ENCODE measurements at places on chromosomes 16 and 17.

DNA sequence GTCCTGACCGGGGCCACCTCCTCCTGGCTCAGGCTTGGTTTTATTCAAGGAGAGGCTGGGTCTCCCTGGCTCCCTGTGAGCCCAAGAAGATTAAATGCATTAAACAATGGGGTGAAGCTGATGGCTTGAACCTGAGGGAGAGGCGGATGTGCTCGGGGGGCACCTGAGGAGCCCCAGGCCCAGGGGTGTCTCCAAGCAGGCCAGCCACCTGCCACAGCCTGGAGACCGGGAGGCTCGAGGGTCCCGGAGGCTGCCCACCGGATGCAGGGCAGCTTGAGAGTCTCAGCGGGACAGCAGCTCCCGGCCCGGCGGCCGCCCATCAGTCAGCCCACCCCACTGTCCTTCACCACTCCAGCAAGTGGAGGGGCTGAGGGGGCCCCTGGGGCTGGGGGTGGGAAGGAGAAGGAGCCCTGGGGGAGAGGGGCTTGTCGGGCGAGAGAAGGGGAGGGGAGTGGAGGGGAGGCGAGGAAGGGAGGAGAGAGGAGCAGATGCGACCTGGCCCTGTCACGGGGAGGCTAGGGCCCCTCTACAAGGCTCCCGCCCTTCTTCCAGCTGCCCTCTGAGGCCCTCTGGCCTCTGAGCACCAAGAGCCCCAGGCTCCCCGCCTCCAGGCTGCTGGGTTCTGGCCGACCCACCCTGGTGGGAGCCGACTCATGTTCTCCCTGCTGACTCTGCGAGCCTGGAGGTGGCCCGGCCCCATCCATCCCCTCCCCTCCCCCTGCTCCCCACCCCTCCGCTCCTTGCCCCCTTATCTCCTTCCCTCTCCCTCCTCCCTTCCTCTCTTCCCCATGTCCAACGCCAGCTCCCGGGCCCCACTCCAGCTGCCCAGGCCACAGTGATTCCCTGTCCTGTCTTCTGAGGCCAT is 13.2 kb downstream of the CD7 start:
- DNase-seq = no peak

DNA sequence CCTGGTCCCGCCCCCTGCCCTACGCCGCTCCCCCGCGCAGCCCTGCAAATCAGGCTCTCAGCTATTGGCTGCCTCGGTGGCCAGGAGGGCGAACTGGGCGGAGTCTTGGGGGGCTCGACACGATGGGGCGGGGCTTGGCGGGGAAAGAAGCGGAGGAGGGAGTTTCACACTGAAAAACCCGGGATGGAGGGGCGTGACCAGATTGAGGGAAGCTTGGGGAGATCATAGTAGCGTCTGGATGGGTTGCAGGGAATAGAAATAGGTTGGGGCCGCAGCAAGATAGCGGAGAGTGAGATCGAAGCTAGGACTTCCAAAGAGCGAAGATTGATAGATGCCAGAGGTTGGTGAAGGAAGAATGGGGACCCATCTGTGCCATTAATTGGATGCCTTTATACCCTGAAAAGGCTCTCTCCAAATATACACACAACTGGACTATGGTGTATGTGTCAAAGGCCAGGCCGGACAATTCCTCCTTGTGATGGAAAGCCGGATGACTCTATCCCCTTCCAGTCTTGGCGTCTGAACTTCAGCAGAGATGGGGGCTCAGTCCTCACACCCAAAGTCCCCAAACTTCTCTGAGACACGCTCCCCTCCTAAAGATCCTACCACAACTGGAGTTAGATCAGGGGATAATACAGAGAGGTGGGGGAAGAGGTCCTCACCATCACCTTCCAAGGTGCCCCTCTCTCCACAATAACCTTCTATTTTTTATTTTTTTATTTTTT is 376 bp upstream of the STAC2 start:
- DNase-seq = peak; percentile 64

DNA sequence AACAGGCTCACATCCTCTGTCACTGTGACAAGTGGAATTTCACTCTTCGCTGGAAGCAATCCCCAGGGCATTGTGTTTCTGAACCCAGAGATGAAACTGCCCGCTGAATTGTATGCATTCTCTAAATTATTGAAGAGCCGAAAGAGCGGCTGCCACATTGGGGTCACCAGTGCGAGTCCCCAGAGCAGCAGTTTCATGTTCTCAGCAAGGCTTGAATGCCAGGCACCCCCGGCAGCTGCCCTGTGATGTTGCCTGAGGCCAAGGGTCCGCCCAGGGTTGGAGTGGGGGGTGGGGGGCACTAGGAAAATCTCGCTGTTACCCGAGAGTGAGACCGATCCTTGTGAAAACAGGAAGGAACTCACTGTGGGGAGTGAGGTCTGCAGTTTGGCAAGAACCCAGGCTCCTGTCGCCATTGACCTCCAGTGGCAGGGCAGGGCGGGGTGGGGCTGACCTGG is 20.7 kb upstream of the BCAR1 start:
- DNase-seq = no peak

DNA sequence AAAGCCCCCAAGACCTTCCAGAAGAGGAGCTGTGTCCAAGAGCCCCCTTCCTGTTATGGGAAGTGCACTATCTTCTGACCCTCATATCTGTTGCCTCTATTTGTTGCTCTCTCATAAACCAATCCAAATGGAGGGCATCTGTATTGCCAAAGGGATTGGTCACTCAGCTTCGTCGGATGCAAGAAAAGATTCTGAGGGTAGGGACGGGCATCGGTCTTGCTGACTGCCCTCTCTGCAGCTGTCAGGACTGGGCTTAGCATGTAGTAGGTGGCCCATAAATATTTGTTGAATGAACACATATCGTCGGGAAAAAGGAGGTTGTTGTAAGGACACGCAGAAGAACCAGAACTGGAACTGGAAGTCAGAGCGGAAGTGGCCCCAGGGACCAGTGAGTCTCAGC is 44.1 kb downstream of the CCDC42 start:
- no peak for DNase-seq

DNA sequence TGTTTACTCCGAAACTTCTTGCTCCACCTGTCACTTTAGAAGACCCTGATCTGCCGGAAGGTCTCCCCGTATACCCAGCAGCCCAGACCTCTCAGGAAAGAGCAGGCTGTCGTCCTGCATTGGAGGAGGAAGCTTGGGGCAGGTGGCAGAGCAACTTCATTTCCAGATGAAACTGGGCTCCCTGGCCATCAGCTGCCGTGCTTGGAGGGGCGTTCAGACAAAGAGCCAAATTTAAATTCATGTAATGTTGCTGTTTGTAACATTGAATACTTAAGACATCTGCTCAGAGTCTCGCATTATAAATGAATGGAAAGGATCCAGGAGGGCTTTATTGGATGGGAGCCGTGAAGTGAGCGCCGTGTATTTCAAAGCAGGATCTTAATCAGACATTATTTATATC is 628.5 kb downstream of the MAF start:
- DNase-seq = no peak

- DNase-seq = no peak
These were observed 28.1 kb downstream of the TOX3 start for GRCh38 chr16:52518884-52519283.

DNA sequence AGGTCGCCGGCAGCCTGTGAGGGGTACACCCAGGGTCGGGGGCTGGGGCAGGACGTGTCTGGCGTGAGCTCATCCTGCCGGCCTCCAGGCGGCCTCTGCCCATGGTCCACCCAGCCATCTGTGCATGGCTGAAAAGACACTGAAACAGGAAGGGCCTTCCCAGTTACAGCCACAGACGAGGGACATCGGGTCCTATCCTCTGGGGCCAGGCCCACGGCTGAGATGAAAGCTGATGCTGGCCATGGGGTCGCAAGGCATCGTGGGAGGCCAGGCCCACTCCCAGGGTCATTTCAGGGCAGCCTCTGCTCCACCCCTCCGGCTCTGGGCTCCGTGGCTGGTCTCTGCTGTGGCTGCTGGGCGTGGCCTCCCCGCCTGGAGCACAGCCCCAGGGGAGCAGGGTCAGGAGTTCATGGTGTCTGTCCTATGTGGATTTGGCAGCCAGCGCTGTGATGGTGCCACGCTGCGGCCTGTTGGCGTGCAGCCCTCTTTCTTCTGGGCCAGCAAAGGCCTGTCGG is 16.6 kb upstream of the ATP6V0C start:
- DNase-seq = peak; percentile 54

- no peak for DNase-seq
These were observed 46.2 kb downstream of the MEOX1 start for GRCh38 chr17:43615330-43616028.

DNA sequence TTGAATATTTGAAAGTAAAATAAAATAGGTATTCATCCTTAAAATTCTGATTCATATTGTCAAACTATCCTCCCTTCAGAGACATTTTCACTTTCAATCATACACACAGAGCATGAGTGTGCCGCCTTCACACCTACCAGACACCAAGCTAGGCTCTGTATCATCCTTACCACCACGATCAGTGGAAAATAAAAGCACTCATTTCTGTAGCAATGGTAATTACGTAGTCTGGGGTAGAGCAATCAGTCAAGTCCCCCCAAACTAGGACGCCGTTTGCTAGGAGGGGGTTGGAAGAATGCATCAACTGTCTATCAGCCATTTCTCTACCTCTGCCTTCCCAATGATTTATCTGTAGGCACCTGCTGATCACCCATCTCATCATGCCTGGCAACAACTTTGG is 84.6 kb upstream of the GRIN2A start:
- DNase-seq = no peak

- DNase-seq = peak; percentile 69
These were observed at the start of gene KCNAB3 for GRCh38 chr17:7929158-7930023. Gene KCNAB3 (minus strand): TSS chr17:7929856. CDS start chr17:7929435, 421 bp downstream.

DNA sequence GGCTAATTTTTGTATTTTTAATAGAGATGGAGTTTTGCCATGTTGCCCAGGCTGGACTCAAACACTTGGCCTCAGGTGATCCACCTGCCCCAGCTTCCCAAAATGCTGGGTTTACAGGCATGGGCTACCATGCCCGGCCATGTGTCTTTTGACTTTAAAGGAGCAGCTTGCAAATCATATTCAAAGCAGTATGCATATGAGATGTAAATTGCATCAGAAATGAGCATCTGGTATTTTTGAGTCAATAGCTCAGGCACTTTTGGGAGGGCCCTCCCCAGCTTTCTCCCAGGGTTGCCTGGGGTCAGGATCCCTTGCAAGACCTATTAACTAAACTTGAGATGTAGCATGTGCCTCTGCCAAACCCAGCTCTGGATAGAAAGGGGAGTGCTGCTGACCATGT is 21.5 kb downstream of the EPOP start:
- DNase-seq = no peak

DNA sequence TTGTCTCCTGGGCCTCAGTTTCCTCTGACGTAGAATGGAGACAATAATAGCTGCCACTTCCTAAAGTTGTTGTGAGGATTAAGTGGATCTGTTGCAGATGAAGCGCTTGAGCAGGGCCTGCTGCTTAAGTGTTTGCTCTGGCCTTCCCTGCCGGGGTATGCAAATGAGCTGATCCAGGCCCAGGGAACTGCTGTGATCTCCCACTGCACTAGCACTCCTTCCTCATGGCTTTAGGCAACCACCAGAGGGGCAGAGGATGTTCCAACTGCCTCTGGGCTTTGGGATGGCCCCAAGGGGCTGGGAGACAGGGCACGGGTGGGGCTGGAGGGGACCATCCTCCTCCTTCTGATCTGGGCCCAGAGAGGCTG is 6.2 kb downstream of the SBK1 start:
- DNase-seq = no peak

GRCh38 chr16:83946781-83947566 is 6.1 kb upstream of the OSGIN1 start:
- no peak for DNase-seq

- no peak for DNase-seq
These were observed 4.0 kb upstream of the DHRS13 start for GRCh38 chr17:28906706-28907438.

DNA sequence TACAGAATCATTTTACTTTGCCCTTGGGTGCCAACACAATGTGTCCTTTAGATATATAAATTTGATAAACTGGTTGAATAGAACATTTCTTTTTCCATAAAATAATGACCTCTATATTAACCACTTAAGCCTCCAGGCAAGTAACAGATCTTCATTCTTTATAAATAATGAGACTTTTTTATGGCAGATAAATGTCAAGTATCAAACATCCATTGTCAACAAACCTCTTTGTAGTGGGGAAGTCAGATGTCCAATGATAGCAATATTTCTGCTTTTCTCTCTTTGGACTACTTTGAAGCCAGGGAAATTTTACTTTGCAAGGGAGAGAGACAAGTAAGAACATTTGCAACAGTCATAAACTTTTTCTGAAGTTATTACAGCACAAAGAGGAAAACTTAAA is 841.2 kb downstream of the CDH8 start:
- DNase-seq = no peak

Data from cardiac fibroblast (primary cell).